D721Med (cell line): ENCODE measurements at places on chromosomes 5 and 9.
A peak's percentile ranks its signal among the peaks of the same experiment; 100 is the strongest.

DNA sequence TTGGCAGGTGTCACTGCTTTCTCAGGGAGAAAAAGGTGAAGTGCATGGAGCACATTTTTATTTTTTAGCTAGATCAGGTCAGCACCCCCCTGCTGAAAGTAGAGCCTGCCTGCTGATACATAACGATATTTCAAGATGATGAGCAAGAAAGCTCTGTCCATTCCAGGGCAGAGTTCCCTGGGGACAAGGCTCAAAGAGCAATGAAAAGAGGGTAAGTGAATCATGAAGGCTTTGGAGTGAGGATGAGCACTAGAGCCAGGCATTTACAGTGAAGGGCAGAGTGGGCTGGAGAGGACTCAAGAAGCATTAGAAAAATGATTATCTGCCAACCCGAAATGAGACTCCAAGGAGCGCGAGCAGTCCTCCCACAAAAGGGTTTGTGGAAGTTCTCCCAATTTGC lies 345.7 kb downstream of the TLE4 start:
- no peak for DNase-seq

GRCh38 chr5:90055831-90056328 lies 353.7 kb downstream of the CETN3 start:
- no peak for DNase-seq

DNA sequence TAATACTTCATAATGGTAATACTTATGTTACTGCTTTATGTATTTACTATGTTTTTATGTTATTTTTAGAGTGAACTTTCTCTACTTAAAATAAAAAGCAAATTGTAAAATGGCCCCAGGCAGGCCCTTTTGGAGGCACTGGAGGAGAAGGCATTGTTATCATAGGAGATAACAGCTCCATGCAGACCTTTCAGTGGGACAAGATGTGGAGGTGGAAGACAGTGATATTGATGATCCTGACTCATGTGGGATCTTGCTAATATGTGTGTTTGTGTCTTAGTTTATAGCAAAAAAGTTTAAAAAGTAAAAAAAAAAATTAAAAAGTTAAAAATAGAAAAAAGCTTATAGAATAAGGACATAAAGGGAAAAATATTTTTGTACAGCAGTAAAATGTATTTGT lies 74.5 kb downstream of the IQGAP2 start:
- no peak for DNase-seq

- DNase-seq: no peak
Observed at GRCh38 chr5:145226726-145227125, 608.4 kb downstream of the PRELID2 start.

DNA sequence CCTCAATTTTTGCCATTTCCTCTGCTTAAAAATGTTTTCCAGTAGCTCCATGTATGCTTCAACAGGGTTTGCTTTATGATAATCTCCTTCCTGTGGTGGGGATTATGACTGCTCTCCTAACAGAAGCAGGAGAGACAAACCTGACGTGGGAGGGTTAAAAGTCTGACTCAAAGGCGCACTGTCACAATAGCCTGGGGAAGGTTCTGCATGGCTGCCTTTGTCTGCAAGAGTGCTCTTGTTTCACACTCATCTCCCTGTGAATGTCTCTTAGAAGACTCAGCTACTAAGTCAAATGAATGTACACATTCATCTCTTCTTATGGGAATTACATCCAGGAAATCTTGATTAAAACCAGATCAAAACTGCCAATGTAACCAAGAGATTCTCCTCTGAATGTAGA lies 90.9 kb upstream of the MTAP start:
- DNase-seq: no peak

DNA sequence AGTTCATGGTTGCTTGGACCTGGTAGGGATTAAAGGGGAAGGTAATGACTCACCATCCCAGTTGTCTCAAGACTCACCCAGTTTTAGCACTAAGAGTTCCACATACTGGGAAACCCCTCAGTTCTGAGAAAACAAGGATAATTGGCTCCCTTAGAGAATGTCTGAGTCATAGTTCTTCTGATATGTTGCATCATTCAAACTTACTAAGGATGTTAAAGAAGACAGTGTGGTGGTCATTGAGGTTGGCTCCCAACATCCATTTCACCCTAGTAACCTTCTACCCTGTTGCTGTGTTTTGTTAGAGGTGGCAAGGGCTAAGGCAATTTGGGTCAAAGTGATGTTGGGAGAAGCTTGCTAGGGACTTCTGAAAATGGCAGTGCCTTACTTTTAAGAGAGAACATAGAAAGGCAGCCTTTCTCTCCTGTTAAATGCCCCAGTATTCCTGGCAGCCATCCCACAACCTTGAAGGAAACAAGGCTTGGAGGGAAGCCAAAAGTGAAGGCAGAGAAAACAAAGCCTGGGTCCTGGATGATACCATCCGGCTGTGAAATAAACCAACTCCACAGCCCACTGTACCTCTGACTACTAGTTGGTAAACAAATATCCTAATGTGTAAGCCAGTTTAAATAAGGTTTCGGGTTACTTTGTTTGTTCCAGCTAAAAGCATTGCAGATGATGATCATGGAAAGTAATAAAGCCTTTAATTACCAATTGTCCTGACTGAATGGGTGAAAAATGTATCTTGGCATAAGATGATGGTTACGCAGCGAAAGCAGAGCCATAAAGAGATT lies 80.4 kb upstream of the ADAMTSL1 start:
- no peak for DNase-seq

DNA sequence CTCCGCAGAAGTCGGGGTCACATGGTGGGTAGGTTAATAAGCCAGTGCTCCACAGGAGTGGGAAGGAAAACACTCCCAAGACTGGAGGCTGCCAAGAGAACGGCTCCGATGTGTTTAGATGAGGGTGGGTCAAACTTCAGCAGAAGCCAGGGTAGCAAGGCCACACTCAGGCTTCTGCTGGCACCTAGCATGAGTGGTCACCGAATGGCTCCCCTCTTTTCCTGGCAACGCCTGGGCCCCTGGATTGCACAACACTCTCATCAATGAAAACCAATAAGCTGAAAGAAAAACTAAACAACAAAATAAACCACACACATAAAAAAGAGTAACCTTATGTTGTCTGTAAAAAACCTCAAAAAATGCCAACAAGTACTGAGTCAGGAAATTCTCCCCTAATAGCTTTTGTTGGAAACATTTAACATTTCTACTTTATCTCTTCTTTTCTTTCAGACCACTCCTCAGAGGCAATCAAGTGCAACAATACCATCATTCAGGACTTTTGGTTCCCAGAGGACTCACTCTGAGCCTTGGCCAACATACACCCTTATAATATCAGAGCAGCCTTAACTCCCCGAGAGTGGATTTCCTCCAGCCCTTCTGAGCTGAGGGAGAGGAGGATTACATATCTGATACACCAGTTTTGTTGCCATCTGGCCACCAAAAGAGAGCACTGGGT lies 279.9 kb downstream of the ENC1 start:
- no peak for DNase-seq

GRCh38 chr9:36969216-36969771 lies 64.8 kb downstream of the PAX5 start:
- DNase-seq: no peak

DNA sequence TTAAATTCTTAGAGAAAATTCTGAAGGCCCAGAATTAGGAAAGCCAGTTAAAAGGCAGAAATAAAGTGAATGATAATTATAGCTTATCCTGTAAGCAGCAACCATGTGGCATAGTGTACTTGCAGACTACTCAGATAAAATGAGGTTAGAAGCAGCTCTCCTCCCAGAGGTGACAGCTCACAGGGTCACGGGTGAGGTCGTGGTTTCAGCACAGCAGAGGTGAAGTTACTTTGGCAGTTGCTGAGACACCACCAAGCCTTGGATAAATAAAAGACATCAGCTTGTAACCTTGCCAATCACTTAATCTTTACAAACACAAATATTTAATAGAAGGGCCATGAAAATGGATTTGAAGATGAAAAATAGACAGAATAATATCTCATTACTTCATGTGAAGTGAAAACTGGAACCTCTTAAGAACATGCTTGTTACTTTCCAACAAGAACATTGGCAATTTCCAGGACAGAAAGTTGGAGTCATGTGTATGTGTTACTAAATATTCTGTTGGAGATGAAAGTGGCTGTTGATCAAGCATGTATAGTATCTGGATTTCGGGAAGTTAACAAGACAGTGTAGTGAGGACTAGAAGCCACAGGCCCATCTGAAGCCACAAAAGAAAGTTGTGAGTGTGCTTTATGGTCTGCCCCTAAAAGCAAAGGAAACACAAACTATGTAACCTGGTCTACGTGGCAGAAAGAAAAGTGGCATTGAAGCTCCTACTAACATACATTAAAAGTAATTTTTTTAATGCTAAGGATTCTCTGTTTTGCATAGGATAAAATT lies 134.4 kb downstream of the ERCC6L2 start:
- no peak for DNase-seq

GRCh38 chr9:108549184-108549583 lies 306.6 kb downstream of the ACTL7B start:
- DNase-seq: no peak

DNA sequence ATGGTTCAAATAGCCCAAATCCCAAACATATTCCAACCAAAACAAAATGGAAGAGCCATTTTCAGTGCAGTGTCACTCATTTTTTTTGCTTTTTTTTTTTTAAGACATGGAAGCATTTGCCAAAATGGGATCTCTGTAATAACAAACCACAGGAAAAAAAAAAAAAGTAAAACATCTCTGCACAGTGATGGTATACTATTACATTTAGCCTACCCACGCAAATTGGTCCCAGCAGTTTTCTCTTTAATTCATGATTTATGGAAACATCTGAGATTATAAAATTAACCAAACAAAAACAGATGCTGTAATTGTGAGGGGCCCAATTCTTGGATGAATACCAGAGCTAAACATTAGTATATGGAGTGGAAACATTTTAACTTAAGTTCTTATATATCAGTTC lies 566.6 kb downstream of the ZNF608 start:
- DNase-seq: no peak

DNA sequence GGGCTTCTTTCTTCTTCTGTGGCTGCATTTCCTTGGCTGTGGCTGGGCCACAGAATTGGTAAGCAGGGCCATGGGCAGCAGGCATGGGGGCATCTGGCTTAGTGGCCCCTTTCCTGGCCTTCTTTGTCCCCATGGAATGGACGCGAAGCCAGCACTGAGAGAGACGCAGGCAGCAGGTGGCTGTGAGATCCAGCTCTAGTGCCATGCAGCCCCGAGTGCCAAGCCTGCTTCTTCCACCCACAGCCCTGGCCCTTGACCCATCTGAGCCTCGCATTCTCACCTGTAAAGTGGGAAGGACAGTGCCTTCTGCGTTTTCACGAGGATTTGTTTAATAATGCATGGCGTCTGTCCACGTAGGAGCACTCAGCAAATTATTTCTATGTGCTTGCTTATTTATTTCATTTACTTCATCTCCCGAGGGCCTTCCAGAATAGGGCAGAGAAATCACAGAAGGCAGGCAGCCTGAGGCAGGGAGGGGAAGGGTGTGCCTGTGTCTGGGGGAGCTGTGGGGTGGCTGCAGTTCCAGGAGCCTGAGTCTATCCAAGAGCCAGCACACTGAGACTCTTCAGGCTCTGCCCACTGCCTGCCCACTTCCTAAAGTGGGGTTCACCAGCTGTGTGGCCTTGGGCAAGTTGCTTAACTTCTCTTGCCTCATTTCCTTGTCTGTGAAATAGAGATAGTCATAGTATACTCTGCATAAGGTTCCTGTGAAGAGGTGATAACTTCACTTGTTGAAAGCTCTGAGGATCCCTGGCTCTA lies 55.2 kb downstream of the NTNG2 start:
- no peak for DNase-seq

DNA sequence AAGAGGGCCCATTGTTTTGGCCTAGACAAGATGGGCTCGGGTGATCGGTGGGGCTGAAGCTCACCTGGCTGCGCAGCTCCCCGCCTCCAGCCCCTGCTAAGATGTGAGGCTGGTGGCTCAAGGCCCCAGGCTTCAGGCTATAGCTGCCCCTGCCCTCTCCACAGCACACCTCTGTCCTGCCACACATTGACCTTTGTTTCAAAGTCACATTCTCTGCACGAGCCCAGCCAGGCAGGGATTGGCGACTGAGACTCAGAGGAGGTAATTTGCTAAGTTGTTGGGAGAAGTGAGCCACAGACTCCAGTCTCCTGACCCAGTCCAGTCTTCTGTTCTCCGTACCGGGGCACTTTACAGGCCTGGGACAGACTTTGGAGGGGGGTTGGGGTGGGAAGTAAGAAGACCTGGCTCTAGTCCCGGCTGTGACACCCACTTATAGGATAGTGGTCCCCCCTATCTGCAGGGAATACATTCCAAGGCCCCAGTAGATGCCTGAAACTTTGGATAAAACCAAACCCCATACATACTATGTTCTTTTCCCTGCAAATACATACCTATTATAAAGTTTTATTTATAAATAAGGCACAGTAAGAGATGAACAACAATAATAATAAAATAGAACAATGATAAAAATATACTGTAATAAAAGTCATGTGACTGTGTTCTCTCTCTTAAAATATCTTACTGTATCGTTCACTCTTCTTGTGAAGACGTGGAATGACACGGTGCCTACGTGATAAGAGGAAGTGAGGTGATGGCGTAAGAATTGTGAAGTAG lies 13.3 kb downstream of the PDGFRB start:
- no peak for DNase-seq

DNA sequence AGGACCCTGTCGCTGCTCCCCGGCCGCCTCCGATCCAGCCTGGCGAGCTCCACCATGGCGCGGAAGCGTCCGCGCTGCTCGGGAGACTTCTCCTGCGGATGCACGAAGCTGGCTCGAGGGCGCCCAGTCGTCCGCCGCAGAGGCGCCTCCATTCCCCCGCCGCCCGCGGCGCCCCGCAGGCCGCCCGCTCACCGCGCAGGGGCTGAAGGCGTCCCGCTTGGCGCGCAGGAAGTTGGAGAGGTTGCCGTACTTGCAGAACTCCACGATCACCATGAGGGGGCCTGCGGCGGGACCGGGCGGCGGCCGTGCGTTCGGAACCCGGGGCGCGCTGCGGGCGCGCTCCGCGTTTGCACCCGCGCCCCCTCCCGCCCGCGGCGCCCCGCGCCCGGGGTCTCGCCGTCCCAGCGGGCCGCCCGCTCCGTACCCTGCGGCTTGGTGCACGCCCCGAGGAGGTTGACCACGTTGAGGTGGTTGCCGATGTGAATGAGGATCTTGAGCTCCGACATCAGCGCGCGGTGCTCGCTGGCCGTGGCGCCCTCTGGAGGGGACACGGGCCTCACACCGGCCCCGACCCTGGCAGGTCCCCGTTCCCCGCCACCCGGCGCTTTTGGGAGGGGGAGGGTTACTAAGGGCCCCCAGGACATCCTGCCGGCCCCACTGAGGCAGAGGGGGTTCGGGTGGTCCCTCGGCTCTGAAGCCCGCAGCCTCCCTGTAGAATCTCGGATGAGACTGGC lies 27.7 kb upstream of the SCGB3A1 start:
- peak; percentile 93 for DNase-seq

DNA sequence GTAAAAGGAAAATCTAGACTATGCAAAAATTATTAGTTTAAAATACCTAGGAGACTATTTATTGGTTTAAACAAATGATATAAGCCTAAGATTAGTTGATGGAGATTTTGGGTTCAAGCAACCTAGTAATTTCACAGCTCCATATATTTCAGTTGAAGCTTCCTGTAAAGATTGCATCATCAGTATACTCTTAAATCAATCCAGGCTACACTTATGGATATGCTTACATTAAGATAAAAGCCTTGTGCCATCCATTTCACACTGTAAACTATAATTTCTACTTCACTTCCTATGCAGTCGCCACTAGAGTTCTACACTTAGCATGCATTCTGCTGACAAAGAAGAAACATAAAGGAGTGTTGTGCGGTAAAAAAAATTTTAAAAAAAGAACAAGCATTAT lies 7.3 kb upstream of the LIX1 start:
- DNase-seq: no peak

- no peak for DNase-seq
Observed at GRCh38 chr5:61026004-61026403, 81.0 kb downstream of the NDUFAF2 start.

- no peak for DNase-seq
Observed at GRCh38 chr9:107079589-107079988, 203.5 kb upstream of the RAD23B start.

- no peak for DNase-seq
Observed at GRCh38 chr5:173556142-173557028, 60.1 kb downstream of the BOD1 start.
